Hematopoietic multipotent progenitor cell (in vitro differentiated cells): ENCODE measurements at places on chromosomes 11 and 22.

DNA sequence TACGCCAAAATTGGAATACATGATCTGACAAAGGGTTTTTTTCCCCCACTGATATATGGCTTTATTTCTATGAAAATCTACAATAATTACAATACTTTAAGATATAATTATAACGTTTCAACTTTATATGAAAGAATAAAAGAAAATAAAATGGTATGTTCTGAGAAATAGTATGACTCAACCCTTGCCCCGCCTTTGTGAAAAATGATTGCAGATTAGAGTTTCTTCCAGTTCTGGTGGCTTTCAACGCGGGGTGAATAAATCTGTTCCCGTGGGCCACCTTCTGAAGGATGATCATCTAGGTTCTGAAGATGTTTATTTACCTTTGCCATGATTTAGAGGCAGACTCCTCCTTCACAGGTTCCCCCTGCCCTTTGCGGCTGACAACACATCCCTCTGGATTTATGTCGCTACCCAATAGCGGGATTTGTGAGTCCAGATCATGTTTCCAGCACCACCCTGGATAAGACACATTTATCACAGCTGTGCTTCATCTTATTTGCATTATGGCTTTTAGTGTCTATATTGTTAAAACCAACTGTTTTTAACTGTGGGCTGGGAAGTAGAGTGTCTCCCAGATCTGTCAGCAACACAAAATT, 607.0 kb upstream of the KIRREL3 start:
- DNase-seq: no peak

- no peak for DNase-seq
Observed at GRCh38 chr11:24502425-24502824, 5.6 kb downstream of the LUZP2 start.

DNA sequence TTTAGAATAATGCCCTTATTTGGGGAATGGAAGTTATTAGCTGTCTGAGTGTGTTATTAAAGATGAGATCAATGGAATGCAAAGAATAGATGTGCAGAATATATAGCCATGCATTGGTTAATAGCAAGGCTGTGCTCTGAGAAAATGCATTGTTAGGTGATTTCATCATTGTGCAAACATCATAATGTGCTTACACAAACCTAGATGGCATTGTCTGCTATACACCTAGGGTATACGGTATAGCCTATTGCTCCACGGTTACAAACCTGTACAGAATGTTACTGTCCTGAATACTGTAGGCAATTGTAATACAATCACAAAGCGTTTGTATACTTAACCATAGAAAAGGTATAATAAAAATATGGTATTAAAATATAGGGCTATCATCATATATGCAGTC, 25.5 kb downstream of the SLC5A12 start:
- DNase-seq: no peak

DNA sequence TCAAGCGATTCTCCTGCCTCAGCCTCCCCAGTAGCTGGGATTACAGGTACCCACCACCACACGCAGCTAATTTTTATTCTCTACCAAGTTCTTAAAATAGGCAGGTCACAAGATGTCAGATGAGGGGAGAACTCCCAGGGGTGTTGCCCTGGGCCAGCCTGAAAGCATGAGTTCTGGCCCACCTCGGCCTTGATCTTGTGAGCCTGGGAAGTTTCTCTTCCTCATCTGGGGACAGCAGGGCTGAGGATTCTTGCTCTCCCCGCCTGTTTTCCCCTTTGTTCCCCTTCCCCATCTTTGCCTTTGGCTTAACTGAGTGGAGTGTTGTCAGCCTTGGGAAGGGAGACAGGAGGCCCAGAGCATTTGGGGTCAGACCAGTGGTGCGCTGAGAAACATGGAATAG, 3.5 kb downstream of the PDXP start:
- DNase-seq: no peak

GRCh38 chr11:132942611-132943356, 589.5 kb downstream of the OPCML start:
- no peak for DNase-seq

- no peak for DNase-seq
Observed at GRCh38 chr11:26095340-26095739, 236.6 kb upstream of the ANO3 start.

DNA sequence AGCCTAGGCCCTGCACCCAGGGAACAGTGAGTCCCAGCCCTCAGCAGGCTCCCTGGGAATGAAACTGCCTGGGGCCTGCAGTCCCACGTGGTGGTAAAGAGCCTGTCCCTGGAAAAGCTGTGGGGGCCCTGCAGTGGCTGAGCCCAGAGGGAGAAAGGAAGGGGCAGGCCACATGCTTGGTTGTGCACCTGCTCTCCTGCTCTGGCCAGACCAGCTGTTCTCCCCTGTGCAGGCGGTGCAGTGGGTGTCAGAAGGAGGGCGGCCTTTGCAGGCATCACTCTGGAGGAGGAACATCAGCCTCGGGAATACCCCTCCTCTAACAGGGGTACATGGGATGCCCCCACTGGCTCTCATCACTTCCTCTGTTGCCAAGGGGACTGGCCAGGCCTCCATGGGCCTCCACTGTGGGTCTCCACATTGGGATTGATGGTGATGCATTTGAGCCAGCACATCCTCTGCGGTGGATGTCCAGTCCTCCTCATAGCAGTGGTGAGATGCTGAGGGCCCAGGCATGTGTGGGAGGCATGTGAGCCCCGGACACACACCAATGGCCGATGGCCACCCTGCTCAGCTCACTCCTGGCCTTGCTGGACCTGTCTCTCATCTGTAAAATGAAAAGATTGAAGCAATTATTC, 690.4 kb downstream of the BRD1 start:
- DNase-seq: no peak
